ENCODE measurements at places on chromosomes 1 and 21. TPM values are rescaled to one million over a fixed set of nuclear protein-coding genes. Genes with fewer than 3 reads are reported as not detected.

DNA sequence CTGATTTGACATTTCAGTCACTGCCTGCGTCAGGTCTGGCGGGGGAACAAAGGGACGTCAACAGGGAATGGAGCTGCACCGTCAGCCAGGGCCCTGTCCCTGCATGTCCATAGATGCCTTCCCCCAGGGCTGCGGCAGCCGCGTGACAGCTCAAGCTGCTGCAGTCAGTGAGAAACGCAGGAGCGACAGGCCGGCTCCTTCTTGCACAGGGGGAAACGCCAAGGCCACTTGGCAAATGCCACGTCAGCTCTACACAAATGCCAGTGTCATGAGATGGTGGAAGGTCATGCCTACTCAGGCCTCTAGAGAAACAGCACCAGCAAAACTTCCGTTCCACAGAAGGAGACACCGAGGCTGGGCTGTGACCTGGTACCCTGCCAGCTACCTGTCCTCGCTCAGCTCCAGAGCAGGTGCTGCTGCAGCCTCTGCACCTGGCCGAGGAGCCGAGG lies 37.7 kb downstream of the SYF2 start:
- no peak for DNase-seq

GRCh38 chr1:207853372-207853757 lies 57.6 kb downstream of the CD34 start:
- DNase-seq, result no peak

- no peak for DNase-seq
Observed at GRCh38 chr1:174939775-174940545, 59.8 kb upstream of the CACYBP start.

Gene TMEM269
- 0.13 TPM for total RNA-seq

DNA sequence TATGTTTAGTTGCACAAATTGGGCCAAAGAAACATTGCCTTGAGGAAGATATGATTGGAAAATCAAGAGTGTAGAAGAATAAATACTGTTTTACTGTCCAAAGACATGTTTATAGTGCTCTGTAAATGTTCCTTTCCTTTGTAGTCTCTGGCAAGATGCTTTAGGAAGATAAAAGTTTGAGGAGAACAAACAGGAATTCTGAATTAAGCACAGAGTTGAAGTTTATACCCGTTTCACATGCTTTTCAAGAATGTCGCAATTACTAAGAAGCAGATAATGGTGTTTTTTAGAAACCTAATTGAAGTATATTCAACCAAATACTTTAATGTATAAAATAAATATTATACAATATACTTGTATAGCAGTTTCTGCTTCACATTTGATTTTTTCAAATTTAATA lies 43.0 kb downstream of the CD46 start:
- DNase-seq, result no peak

- DNase-seq, result no peak
Observed at GRCh38 chr1:157069601-157070000, 24.1 kb upstream of the ARHGEF11 start.

- no peak for DNase-seq
Observed at GRCh38 chr1:7476861-7477547, 294.1 kb upstream of the VAMP3 start.

- DNase-seq, result peak; percentile 68
Observed at GRCh38 chr1:3014443-3015268, 6.6 kb upstream of the ACTRT2 start.

GRCh38 chr21:38956007-38956406 lies 150.3 kb downstream of the ETS2 start:
- no peak for DNase-seq

GRCh38 chr1:101219924-101220870 lies 16.6 kb upstream of the S1PR1 start:
- DNase-seq, result no peak

DNA sequence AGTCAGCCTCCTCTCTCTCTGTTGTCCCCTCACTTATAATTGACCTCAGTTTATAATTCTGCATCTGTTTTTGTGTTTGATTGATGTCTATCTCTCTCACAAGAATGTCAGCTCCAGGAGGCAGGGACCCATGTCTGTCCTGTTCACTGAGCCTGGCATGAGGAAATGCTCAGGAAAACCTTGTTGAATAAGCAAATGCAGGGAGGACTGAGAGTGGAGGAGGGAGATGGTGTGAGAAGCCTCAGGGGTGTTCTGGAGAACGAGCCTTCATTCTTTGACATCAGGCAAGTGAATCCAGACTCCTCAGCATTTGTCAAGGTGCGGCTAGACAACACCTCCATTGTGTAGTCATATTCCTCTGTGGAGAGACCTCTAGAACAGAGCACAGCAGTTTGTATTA lies 45.5 kb downstream of the MAN1C1 start:
- DNase-seq, result no peak

DNA sequence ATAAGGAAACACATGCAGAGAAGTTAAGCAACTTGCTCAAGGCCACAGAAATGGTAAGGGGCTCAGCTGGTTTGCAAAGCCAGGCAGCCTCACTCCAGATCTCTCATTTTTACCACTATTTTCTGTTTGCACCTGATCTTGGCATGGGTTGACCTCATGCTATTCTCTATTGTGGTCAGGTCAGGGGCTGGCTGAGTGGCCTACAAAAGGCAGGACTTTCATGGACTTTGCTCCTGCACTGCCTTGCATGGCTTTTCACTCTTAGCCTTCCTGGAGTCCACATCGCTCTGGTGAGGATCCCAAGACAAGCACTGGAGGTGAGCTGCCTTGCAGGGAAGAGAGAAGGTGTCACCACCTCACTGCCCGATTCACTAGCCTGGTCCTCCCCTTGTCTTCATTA lies 56.8 kb upstream of the CSF3R start:
- DNase-seq, result no peak

DNA sequence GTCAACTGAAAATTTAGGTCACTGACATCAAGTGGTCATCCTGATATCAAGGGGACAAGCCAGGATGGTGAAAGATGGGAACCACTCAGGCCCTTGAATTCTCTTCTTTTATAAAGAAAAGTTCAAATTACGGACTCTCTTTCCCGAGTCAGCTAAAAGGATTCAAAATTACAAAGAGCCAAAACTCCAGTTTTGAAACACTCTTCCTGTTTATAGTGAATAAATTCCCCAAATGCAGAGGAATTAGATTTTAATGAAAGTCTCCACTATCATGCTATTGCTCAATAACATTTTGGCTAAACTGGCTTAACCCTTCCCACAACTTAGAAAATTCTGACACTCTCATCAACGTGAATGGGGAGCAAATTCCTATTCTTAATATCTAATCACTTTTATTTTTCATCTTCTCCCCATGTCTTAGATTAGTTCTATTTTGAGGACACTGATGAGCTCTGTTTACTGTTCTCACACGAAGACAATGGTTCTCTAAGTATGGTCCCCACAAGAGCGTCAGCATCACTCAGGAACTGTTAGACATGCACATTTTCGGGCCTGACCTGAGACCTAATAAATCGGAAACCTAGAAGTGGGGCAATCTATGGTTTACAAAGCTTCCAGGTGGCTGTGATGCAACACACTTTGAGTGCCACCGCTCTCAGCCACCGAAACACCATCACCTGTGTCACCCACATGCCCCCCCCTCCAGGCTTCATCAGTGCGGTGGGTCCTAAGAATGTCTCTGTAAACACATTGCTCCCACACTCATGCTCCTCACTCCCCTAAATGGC lies 64.4 kb upstream of the TIAM1 start:
- no peak for DNase-seq

Gene CDC7
- total RNA-seq, result 3.9 TPM

DNA sequence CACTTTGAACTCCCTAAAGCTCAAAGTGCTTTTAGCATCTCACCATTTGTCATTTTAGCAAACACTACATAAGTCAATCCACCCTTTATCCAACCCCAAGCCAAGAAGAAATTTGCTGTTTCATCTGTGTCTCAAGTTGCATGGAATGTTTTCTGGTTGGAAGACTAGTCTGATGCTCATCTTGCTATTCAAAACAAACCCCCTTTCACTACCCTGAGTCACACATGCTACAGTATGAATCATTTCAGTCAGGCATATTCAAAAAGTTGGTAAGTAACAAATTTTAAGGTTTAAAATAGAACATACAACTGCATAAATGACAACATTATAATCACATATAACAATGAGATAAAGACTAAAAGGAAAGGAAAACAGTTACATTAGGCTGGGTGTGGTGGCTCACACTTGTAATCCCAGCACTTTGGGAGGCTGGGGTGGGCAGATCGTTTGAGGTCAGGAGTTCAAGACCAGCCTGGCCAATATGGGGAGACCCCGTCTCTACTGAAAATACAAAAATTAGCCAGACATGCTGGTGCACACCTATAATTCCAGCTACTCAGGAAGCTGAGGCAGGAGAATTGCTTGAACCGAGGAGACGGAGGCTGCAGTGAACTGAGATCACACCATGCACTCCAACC lies 38.7 kb downstream of the DSTYK start:
- DNase-seq, result no peak

- DNase-seq, result no peak
Observed at GRCh38 chr1:152386940-152387339, 27.1 kb downstream of the CRNN start.

Gene NCAM2
- 8.7 TPM for total RNA-seq

- no peak for DNase-seq
Observed at GRCh38 chr1:197342044-197342565, 74.1 kb downstream of the CRB1 start.

GRCh38 chr1:9399510-9400424 lies 107.1 kb downstream of the SPSB1 start:
- DNase-seq, result peak; percentile 82

Gene HEYL
- total RNA-seq, result 26.3 TPM

- no peak for DNase-seq
Observed at GRCh38 chr1:65526049-65526556, 105.6 kb downstream of the LEPR start.

Gene COL11A1
- total RNA-seq, result 0.29 TPM

DNA sequence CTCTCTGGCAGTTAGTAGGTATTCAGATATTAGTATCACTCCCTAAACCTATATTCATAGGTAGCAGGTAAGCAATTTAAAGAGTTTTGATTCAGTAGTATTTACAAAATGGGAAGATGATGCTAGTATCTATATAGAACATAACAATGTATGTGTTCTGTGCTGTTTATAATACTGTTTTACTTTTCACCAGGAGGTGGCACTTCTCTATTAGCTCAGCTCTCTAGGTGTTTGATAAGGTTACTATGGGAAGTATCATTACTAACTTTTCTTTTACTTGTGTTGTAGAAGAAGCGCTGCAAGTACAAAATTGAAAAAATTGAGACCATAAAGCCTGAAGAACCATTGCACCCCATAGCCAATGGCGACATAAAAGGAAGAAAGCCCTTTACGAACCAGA lies 49.4 kb upstream of the FASLG start:
- no peak for DNase-seq

GRCh38 chr1:159228554-159228953 lies 23.9 kb downstream of the ACKR1 start:
- DNase-seq, result no peak
